Lower leg skin (tissue), 4 donors: ENCODE measurements at places on chromosomes 4 and X. TPM values are rescaled to one million over a fixed set of nuclear protein-coding genes. Genes with fewer than 3 reads are reported as not detected.

DNA sequence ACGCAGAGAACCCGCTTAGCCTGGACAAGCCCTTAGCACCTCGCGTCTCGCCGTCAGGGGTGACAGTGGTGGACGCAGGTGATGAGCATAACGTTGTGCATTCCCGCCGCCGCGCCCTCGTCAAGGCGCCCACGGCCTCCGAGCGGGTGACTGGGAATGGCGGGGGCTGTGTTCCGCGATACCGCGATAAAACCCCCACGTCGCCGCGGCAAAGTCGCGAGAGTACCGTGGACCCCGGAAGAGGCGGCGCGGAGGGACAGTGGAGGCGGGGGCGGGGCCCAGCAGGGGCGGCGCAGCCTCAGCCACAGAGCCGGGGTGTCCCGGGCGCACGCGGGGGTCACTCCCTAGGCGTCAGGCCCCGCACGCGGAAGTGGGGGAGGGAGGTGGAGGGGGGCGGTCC, 53.8 kb downstream of the ZFYVE28 start:
- no peak for DNase-seq

DNA sequence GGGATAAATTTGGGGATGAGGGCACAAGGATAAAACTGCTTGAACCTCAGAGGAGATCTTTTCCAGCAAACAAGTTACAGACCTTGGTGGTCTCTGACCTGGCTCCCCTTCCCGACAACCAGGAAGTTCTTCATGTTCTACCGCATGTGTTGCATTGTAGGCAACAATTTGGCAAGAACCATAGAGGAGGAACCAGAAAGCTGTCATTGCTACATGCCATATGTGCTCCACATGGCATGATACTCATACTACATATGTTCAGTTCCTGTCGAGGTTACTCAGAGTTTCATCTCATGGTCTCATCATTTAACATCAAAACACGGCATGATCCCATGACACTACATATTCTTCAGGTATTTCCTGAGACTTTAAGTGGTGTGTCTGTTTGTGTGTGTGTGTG, 235.9 kb downstream of the OR13H1 start:
- DNase-seq: no peak

- no peak for DNase-seq
Measured at GRCh38 chr4:154877110-154877760, 96.2 kb downstream of the RBM46 start.

- no peak for DNase-seq
Measured at GRCh38 chr4:77052352-77052751, 23.4 kb downstream of the CCNI start.

The TLL1 gene
- 1.8 TPM for total RNA-seq

DNA sequence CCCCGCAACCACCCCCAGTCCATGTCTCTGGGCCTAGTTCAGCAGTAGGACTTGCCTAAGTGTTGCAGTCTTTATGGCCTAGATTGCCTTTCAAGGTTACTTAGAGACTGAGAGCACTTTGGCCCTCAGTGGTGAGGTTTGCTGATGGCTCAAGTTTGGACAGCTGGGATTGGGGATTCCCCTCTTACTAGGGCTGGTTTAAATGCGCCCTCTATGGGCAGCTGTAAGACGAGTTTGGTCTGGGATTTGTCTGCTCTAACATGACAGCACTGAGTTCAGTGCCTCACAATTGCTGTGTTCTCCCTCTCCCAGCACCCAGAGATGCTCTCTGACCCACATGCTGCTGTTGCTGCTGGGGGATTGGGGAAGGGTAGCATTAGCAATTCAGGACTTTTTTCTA, 23.1 kb downstream of the DACH2 start:
- DNase-seq: no peak

DNA sequence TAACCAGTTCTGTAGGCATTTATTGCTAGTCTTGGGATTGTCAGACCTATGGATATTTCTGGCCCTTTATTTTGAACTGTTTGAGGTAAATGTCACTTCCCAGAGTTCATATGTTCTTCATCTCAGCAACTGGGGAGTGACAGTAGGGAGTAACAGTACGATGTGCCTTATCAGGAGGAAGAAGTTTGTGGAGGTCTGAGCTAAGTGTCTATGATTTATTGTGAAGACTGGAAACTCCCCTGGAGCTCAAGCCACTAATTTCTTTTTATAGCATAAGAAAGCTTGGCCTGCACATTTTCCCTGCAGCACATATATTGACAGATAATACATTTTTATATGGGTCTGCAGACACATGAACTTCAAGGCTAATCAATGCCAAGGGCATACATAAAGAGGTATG, 383.8 kb downstream of the GRXCR1 start:
- no peak for DNase-seq

The OTUD6A gene
- total RNA-seq: not detected

The FAM156B gene
- 42.7 TPM for total RNA-seq

DNA sequence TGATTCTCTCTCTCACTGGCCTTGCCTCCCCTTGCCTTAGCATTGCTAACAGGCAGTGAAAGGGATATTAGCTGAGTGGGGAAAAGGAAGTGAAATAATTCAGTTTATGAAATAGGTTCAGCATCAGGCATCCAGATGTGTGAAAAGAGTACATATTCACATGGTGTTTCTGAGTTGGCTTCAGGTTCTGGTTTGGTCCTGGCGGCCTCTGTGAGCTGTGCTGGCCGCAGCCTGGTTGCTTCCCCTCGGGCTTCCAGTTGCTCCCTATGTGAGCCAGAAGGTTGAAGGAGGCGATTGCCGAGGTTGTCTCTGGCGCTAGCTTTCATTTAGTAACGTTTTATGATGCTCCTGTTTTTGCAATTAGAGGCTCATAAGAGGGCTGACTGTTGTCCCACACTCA, 99.1 kb upstream of the TLR2 start:
- no peak for DNase-seq

The CEP135 gene
- 3.8 TPM for total RNA-seq

The NR3C2 gene
- 9.7 TPM for total RNA-seq

DNA sequence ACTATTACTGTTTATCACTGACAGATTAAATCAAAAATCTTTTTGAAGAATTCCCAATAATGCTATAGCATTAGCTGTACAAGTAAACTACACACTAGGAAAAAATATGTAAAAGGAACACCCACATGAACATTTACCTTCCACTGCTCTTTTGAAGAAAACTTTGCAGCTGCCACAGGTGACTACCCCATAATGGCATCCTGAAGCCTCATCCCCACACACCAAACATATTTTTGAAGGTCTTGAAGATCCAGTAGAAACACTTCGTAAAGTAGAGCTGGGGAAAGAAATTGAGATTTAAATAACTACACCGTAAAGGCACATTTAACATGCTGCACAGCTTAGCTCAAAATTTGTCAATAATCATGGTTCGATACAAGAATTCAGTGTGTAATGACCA, 182.4 kb downstream of the NR3C2 start:
- no peak for DNase-seq

GRCh38 chrX:12447448-12448064, 309.3 kb downstream of the FRMPD4 start:
- DNase-seq: no peak

DNA sequence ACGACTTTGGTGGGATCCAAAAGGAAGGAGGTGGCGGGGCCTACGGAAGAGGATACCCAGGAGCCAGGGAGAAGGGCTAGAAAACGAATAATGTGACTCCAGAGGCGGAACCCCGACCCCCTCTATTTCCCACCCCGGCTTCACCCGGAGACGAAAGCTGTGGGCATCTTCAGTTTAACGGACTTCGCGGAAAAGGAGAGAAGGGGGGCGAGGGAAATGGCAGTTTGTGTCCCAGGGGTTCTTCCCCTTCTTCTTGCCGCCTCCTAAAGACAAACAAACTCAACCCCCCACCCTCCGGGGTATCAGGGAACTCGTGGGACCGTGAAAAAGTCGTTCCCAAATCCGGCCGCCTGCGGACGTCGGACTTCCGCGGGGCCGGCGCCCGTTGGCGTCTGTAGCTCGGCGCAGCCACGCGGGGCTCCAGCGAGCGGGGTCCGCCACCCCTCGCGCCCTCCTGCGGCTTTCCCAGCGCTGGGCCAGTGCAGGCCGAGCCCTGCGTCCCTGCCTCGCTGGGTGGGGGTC, 3.6 kb upstream of the LEF1 start:
- no peak for DNase-seq

DNA sequence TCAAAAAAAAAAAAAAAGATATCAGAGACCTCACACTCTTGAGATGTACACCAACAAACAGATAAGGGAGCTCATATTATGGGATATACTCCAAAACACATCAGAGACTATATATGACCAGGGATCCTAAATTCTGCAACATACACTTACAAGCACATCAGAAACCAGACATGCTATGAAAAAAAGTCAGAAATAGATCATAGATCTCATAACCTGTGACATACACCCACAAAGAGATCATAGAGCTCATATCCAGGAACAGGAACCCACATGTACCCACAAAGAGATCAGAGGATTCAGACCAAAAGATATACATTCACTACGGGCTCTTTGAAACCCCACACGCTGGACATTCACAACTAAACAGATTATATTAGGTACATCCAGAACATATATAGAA, 30.1 kb downstream of the SUV39H1 start:
- no peak for DNase-seq

The NHSL2 gene
- 2.4 TPM for total RNA-seq

The FAT4 gene
- total RNA-seq: 1.8 TPM

DNA sequence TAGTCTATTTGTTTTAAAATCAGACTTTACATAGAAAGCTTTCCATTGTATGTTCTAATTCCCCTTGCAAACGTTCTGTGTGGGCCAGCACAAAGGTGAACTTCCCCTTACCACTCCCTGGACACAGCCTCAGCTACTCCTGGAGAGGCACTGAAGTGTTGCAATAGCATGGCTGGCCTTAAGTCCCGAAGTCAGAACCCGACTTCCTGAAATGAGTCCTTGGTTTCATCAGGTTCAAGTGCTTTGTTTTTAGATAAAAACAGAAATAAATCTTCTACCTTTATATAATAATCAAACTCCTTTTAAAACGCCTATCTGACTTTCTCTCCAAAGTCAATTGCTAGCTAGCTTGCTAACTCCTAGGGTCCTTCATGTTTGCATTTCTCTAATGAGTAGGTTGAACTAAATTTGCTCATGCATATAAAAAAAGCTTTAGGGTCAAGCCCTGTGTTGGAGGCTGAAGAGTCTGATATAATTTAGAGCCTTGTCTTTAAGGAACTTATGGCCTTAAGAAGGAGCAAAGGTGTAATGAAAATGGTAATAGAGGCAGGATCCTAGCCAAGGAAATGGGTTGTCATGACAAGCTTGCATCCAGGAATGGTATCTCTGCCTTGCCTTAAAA, 9.0 kb downstream of the BMP3 start:
- DNase-seq: no peak
